Neural crest cell (in vitro differentiated cells): ENCODE measurements at places on chromosomes 16 and 17.

DNA sequence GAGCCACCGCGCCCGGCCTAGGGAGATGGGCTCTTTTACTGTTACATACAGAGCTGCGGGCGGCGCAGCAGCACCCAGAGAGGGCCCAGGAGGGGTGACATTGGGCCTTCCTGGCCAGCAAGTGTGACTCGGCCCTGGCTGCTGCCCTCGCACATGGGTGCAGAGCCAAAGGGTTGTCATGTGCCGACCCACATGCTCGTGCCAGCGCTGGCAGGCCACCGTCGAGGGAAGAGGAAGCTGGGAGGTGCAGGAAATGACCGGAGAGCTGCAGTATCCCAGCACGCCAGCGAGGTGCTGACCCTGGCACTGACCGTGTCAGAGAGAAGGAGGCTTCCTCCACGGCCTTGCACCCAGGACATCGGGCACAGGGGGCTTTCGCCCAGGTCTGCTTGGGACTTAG is 8.0 kb downstream of the ENDOV start:
- no peak for DNase-seq

- no peak for DNase-seq
Measured at GRCh38 chr17:50181144-50181543, 15.3 kb downstream of the SGCA start.

- DNase-seq, result no peak
Measured at GRCh38 chr17:81234940-81235821, 3.7 kb downstream of the TEPSIN start.

DNA sequence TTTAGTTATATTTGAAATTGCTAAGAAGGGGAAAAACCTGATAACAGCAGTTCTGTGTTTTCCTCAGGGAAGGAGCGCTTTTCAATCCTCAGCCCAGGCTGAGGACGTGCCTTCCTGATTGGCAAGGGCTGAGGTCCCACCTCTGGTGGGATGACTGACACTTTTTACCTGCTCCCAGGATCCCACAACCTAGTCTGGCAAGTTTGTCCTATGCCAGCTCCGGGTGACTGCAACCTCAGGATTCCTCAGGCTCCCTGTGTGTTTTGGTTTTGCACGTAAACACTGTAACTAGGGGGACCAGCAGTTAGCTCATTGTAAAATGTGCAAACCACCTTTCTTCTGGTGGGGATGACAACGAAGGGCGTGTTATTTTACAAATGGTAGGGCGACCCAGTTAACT is 7.5 kb downstream of the MARCHF10 start:
- no peak for DNase-seq

DNA sequence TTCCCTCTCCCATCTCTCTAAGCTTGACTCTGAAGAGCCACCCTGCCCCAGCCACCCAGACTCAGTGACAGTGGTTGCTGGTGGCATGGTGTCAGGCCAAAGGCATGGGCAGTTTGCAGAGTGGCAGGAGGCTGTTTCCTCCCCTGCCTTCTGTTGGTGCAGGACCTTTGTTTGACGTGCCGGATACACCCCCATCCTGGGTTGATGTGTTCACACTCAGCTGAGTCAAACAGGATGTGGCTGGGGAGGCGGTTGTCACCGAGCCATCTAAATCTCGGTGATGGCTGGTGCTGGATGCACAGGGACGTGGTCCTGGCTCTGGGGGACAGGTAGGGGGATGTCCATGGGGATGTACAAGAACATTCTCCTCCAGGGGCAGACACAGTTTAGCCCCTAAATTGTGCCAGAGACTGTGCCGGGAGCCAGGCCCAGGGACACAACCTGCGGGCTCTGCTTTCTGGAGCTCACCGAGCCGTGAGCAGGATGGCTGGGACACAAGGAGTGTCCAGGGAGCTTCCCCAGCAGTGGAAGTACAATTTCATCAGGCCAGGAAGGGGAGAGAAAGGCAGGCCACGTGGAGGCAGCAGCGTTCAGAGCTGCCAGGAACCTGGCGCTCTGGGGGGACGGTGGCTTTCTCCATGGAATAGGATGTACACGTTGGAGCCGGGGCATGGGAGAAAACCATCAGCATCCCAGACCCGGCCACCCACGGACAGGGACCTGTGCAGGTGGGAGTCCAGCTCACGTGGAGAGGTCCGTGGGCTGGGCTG is 264.2 kb downstream of the SEC14L1 start:
- no peak for DNase-seq

GRCh38 chr17:58084317-58084981 is 1.2 kb downstream of the DYNLL2 start:
- DNase-seq, result no peak

DNA sequence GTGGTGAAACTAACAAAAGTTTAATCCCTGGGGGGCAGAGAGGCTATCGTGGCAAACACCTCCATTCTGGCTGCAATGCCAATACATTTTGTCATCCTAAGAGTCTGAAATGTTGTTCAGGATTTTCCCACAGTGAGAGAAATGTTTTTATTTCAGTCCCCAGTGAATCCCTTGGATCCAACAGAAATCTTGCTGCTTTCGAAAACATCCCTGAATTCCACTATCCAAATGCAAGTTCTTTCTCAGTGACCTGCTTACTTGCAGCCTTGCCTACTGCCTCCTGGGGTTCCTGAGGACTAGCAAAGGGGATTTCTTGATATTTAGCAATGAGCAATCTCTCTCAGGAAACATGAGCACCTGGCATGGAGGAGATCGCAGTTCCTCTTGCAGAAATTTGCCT is 202.1 kb upstream of the IRX3 start:
- DNase-seq, result no peak

DNA sequence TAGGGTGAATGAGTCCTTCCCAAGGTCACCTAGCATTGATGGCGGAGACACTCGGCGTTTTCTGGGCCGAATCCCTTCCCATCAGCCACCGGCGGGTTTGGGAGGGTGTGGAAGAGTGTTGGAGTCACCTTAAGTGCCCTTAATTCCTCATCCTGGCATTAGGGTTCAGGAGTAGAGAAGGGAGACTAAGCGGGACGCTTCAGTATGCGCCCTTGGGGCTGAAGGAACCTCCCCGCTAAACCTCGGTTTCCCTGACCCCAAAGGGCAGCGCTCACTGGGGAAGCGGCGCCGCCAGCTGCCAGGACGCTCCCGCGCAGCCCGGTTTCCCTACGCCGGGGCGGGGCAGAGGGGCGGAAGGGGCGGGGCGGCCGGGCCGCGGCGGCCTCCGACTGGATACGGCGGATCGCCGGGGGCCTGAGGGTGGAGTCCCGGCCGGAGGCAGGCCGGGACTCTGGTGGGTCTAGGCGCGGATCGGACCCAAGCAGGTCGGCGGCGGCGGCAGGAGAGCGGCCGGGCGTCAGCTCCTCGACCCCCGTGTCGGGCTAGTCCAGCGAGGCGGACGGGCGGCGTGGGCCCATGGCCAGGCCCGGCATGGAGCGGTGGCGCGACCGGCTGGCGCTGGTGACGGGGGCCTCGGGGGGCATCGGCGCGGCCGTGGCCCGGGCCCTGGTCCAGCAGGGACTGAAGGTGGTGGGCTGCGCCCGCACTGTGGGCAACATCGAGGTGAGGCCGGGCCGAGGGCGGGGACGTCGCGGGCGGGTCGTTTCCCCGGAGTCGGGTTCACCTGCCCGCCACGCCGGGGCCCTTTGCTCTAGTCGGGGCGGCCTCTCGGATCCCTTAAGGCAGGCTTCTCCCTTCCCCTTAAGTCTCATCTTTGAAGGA is at the start of gene DHRS11:
TSS of gene DHRS11 (plus strand) at position 446 of the 882 bp plus-strand sequence. CDS start at position 577, 131 bp downstream.
- DNase-seq, result peak; percentile 77
